HS-27A (cell line): ENCODE measurements at places on chromosomes 6 and 20.

- no peak for DNase-seq
Measured at GRCh38 chr6:148998704-148999103, 251.9 kb downstream of the UST start.

GRCh38 chr6:15715060-15715459, 52.2 kb upstream of the DTNBP1 start:
- no peak for DNase-seq

- no peak for DNase-seq
Measured at GRCh38 chr6:5619249-5619648, 357.9 kb downstream of the FARS2 start.

- no peak for DNase-seq
Measured at GRCh38 chr6:168554472-168554871, 113.5 kb downstream of the SMOC2 start.

DNA sequence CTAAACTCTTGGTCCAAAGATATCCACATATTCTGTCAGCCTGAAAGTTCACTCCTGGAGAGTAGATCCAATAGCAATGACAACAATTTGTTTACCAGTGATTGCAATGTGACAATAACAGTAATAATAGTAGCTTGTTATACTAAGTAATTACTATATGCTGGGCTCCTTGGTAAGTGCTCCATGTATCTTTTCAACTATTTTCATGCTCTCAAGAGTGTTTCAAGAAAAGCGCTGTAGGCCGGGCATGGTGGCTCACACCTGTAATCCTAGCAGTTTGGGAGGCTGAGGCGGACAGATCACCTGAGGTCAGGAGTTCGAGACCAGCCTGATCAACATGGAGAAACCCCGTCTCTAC, 15.4 kb downstream of the BCL2L1 start:
- DNase-seq: no peak

- DNase-seq: peak; percentile 24
Measured at GRCh38 chr6:129050086-129050485, 167.1 kb downstream of the LAMA2 start.

DNA sequence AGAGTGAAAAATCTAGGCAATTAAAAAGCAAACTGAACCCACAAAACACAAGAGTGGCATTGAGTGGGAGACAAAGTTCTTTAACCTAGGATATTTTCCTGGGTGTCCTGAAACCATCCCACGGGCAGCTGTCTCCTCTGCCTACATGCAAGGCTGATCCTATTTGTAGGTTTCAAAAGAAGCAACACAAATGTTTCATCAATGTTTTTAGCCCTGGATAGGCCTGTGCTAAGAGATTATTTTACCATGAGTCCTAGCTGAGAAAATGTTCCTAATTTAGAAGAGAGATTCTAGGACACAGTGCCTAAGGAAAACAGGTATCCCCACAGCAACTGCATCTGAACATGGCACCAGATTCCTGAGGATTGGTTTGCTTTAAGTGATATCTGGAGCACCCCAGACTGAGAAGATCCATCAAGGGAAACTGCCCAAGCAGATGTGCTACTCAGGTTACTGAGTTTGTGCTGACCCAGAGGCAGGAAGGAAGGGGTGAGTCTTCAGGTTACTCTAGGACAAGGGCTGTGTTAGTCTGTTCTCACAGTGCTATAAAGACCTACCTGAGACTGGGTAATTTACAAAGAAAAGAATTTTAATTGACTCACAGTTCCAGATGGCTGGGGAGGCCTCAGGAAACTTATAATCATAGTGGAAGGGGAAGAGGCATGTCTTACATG, 111.6 kb upstream of the UST start:
- no peak for DNase-seq

- DNase-seq: no peak
Measured at GRCh38 chr6:95593025-95593424, 15.7 kb downstream of the MANEA start.

GRCh38 chr20:15848126-15848525, 725.1 kb downstream of the KIF16B start:
- DNase-seq: no peak

GRCh38 chr6:90261801-90262200, 34.8 kb downstream of the BACH2 start:
- DNase-seq: no peak

DNA sequence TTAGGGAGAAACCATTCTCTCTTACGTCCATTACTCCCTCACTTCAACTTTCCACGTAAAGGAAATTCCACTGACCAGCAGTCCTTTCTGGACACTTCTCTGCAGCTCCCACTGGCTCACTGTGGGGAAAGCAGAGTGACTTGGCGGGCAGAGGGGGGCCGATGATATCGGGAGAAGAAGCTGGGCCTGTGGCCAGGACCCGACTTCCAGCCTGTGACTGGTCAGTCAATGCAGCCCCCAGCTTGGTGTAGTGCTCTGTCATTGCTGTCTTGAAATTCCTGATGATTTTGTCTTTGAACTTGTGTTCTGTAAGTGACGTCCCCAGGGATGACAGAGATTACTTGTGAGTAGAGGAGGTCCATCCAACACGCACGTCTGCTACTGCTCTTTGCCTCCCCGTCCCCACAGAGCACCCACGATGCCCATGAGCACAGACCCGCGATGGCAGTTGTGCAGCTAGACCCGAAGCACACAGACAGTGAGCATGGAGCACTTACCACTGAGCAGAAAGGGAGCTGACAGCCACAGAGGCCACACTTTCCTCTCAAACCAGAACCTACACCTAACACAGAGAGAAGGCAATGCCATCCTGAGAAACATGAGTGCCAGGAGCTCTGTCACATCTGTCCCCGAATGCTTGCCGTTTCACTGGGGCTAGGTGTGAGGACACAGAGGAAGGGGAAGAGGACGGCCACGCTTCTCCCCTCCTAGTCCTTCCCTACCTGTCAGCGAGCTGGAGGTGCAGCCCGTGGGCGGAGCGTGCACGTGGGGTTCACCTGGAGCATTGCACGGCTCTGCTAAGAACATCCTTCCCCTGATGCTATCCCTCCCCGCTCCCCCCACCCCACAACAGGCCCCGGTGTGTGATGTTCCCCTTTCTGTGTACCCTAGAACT, 25.7 kb downstream of the DACT2 start:
- no peak for DNase-seq

DNA sequence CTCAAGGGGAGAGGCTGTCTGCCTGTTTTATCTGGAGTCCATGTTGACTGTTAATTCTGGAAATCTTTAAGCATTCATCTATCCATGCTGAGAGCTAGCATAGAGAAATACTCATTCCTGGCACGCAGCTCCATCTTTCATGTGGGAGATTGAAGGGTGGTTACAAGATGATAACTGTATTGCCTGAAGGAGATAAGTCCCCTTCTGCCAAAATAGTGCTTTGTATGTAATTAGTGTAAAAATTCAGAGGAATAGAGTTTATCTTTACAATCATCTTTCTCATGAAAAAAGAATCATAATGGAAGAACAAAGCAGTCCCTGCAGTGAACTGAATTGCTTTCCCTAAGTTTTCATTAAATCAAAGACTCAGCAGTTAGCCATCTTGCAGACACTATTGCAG, 256.5 kb downstream of the SLC35F1 start:
- DNase-seq: no peak

GRCh38 chr6:167303675-167304625, 12.8 kb downstream of the UNC93A start:
- DNase-seq: no peak

DNA sequence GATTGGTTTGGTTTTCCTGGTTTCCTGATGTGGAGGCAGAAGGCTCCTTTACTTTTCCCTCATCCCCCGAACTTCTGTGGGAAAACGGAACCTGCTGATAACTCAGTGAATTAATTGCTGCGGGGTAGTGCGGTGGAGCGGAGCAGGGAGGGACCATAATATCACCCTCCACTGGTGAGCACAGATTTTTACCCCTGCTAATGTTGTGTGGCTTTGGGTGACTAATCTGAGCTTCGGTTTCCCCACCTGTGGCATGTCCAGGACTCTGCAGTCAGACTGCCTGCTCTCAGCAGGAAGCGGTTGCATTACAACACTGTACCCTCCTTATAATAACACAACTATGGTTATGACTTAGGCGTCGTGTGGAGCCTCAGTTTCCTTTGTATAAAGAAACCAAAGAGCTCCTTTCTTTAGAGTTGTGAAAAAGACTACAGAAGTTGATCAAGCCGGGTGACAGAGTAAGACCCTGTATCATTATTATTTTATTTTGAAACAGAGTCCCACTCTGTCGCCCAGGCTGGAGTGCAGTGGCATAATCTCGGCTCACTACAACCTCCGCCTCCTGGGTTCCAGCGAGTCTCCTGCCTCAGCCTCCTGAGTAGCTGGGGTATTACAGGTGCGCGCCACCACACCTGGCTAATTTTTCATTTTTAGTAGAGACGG, 2.2 kb upstream of the ID1 start:
- DNase-seq: no peak

DNA sequence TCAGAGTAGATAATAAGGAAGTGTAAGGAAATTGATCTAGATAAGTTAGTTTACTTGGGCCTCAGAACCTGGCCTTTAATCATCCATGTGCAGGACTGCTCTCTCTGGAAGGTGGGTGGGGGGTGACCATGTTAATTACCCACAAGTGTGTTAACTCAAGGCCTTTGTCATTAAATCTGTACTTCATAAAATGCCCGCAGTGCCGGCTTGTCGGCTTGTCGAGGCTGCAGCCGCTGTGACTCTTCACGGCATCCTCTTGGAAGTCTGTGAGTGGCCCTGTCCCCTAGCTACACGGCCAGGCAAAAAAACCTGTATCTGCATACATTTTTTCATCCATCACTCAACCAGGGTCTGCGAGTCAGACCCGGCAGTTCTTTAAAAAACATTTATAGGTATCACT, 70.9 kb upstream of the ASCC3 start:
- no peak for DNase-seq

DNA sequence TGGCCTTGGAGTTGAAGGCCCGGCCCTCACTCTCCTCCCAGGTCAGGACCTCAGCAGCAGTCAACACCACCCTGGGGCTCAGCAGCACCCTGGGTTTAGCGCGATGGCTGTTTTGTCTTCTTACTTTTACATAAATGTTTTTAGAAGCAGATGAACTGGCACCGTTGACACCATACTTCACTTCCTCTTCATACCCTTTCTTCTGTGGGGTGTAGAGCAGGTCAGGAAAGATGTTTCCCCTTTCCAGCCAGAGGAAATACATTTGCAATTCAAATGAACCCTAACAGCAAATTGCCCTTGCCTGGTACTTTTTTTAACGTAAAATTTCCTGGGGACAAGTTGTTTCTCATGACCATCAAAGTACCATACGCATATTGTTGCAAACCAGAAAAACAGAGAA, 54.7 kb upstream of the SNX9 start:
- no peak for DNase-seq

- DNase-seq: no peak
Measured at GRCh38 chr6:6766230-6766905, 177.8 kb downstream of the LY86 start.

GRCh38 chr6:149157126-149157525, 160.4 kb upstream of the TAB2 start:
- DNase-seq: no peak

GRCh38 chr6:127263481-127263880, 3.2 kb upstream of the RNF146 start:
- DNase-seq: no peak

DNA sequence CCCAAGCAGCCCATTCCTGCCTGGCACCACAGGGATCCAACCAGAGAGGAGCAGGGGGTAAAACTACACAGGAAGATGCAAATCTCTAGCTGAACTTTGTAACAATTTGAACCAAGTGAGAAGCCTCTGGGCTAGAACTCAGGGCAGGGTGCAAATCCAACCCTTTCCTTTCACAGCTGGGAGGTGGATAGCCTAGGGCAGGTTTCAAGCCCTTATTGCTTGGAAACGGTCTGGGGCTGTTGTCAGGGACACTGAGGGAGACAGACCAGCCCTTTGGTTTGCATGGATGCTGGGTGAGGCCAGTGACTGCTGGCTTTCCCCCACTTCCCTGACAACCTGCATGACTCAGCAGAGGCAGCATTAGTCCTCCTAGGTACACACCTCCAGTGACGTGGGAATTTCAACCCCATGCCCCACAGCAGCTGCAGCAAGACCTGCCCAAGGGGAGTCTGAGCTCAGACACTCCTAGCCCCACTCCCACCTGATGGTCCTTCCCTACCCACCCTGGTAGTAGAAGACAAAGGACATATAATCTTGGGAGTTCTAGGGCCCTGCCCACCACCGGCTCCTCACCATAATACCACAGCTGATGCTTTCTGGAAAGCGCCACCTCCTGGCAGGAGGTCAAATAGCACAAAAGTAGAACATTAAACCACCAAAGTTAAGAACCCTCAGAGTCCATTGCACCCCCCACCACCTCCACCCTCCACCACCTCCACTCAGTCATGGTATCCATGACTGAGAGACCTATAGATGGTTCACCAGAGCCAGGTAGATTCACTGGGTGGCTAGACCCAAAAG, 797.7 kb upstream of the MAN1A1 start:
- no peak for DNase-seq

- DNase-seq: no peak
Measured at GRCh38 chr6:311679-312220, 19.5 kb downstream of the DUSP22 start.

DNA sequence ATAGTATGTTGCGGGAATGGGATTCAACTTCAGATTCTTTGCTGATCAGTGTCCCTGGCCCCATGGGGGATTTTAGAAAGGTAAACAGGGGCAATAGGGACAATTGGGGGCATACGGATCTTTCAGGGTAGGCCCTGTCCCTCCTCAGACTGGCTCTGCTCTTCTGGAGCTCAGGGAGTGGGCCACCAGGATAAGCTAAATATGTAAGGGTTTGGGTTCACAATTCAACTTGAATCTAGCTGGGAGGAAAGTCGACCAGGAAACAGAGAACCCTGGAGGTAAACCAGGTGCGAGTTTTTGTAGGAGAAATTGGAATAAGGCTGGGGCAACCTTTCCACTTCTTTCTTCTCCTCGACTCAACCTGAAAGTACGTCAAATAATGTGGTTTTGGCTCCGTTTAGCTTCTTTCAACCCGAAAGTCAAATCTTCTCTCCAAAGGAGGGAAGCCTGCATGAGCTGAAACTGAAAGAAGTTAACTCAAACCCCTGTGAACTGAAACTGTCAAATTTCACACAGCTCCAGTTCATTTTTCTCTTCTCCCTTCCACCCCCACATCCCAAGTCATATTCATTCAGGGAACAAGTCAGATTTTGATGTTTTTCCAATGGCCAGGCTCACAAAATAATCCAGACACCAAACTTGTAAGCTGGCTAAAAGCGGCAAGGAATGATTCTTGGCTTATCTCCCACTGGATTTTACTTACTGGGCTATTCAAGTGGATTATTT, 278.2 kb downstream of the CLIC5 start:
- DNase-seq: no peak

- no peak for DNase-seq
Measured at GRCh38 chr6:45002390-45003105, 325.6 kb upstream of the RUNX2 start.

GRCh38 chr6:155882527-155883333, 427.1 kb upstream of the NOX3 start:
- no peak for DNase-seq

- no peak for DNase-seq
Measured at GRCh38 chr6:38580030-38580429, 59.7 kb downstream of the BTBD9 start.
